ENCODE measurements at places on chromosomes 6 and 20. TPM values are rescaled to one million over a fixed set of nuclear protein-coding genes. Genes with fewer than 3 reads are reported as not detected.
A peak's percentile ranks its signal among the peaks of the same experiment; 100 is the strongest.

The MMP24 gene
- 0.35 TPM for total RNA-seq

The ADTRP gene
- total RNA-seq = not detected

The MYLK2 gene
- total RNA-seq = 0.35 TPM

The FLRT3 gene
- 0.22 TPM for total RNA-seq

The DUSP15 gene
- 2.9 TPM for total RNA-seq

DNA sequence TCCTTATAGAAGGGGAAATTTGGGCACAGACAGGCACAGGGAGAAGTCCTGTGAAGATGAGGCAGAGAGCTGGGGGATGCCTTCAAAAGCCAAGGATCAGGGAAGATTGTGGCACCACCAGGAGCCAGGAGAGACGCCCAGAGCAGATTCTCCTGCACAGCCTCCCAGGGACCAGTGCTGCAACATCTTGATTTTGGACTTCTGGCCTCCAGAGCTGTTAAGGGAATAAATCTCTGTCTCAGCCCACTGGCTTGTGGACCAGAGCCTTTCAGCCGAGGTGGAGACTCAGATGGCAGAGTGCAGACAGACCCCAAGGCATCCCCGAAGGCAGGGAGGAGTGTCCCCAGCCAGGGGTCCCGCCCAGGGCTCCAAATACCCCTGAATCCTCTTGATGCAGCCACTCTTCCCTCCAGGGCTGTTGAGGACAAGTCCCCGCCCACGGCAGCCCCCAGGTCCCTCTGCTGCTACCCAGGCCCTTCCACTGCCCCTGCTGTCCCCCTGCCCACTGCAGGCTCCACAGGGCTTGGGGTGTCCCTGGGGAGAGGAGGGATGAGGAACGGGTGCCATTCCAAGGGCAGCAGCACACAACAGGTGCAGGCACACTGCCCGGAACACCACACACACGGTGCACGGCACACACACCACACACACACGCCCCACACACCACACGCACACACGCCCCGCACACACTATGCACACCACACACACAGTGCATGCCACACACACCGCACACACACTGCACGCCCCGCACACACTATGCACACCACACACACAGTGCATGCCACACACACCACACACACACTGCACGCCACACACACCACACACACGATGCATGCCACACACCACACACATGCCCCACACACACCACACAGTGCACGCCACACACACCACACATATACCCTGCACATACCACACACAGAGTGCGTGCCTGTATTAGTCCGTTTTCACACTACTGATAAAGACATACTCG is 311.4 kb downstream of the TAF4 start:
- peak; percentile 64 for DNase-seq

- DNase-seq = no peak
These were observed 294.6 kb downstream of the CDH4 start for GRCh38 chr20:61546641-61547040.

DNA sequence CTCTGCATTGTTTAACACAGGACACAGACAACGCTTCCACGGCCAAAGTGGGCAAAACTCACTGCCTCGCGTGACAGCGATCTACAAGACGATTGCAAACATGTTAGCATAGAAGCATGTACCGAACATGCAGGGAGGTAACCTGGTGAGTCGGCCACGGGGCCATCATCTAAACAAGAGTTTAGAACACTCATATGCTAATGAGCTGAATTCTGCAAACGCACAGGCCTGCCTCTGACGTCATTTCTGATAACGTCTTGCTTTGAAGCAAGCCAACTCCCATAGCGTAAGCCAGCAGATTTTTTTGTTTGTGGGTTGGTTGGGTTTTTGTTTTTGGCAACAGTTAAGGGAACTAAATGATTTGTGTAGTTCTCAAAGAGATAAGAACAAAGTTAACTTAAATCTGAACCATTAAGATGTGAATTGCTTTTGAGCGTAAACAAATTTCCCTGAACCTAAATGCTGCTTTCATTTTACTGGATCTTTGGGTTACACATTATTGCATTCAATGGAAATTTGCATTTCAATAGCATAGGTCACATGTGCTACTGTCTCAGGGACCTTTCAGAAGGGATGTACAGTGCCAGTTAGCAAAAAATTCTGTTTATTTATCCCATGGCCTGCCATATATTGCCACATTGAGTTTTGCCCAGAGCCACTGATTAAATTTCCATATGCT is 184.5 kb upstream of the PDE10A start:
- no peak for DNase-seq

GRCh38 chr20:44754554-44754953 is 8.9 kb downstream of the KCNK15 start:
- no peak for DNase-seq

- DNase-seq = no peak
These were observed 51.2 kb upstream of the FRMD1 start for GRCh38 chr6:168130168-168130696.

DNA sequence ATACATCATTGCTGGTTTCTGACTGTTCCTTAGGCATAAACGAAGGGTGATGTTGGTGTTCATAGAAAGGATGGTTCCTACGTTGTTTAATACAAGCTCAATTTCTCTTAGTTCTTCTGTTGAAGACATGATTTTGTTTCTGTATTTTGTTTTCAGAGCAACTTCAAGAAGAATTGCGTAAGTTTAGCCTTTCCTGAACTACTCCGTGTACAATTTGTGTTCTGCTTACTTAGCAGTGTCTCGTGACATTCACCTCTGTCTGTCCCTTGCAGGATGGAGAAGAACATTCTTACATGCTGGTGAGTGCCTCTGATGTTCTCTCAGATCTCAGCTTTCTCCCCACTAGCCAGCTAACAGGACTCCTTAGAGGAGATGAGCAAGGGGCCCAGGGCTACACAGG is 7.6 kb downstream of the BTN2A2 start:
- DNase-seq = no peak

DNA sequence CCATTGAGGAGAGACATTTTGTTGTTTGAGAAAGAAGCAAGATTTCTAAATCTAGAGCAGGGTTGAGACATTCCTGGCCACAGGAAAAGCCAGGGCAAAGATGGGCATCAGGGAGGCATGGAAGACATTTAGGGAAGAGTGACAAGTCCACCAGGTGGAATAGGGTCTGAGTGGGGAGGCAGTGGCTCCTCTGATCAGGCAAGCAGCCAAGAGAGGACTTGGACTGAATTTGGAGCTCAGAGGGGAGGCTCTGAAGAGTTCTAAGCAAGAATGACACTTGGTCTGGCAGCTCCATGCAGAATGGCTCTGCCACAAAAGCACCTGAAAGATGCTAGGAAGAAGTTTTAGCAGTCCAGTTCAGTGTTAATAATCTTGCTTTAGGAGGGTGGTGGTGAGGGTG is 120.8 kb downstream of the FYN start:
- no peak for DNase-seq

DNA sequence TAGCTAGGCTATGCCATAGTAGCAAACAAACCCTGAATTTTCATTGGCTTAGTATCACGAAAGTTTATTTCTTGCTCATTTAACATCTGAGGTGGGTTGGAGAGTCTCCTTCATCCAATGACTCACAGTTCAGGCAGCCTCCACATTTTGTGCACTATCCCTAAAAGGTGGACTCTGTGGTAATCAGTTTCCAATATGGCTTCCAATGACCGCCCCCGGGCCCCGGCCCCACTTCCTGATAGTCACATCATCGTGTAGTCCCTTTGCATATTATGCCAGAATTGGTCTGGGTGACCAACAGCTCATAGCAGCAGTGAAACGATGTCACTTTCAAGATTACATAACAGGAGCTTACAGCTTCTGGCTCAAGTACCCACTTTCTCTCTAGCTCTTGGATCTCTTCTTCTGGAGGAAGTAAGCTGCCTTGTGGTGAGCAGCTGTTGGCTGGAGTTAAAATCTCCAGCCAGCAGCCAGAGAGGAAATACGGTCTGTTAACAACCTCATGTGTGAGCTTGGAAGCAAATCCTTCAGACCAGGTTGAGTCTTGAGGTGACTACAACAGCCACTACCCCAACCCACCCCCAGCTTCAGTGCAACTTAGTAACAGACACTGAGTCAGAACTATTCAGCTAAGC is 7.8 kb downstream of the HCRTR2 start:
- DNase-seq = no peak

DNA sequence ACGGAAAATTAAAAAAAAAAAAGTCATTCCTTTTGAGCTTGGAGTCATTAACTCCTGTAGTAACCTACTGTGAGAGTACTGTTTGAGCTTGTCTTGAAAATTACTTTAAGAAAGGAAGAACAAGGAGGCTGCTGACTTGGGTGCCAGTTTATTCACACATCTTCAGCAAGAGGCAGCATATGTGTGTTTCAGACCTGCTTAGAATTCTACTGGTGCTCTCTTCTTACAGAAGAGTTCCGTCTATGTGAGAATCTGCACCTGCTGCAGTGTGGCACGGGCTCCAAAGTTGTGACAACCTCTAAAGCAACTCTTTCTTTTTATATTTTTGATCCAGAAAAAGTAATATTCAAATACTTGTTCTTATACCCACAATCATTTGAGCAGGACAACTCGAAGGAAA is 117.4 kb upstream of the SOX4 start:
- DNase-seq = no peak

- no peak for DNase-seq
These were observed 647.9 kb upstream of the AGPAT4 start for GRCh38 chr6:161921602-161922395.

GRCh38 chr6:16305246-16305725 is 66.9 kb downstream of the GMPR start:
- DNase-seq = no peak

DNA sequence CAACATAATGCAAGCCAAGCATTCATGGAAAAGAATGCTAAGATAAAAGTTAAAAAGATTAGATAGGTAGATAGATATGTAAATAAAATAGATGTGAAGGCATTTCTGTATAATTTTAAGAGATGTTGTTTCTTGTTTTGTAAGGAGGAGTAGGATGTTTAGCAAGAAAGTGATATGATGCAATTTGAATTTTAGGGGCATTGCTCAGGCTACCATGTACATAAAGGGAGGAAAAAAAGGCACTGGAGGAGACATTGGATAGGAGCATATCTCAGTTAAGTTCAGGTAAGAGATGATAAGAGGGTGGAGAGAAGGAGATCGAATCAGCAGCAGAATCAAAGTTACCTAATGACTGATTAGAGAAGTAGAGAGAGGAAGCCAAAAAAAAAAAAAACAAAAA is 194.7 kb downstream of the TENT5A start:
- DNase-seq = no peak

DNA sequence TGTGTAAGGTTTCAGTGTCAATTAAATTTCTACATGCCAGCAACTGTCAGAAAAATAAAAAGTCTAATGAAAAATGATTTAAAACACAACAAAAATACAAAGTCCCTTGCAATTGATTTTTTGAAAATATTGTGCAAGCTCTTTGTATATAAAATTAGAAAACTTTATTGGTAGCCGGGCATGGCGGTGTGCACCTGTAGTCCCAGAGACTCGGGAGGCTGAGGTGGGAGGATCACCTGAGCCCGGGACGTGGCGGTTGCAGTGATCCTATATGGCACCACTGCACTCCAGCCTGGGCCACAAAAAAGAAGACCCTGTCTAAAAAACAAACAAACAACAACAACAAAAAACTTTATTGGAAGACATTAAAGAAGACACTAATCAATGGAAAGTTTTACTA is 6.0 kb upstream of the OVOL2 start:
- DNase-seq = no peak

GRCh38 chr20:48294942-48295341 is 509.7 kb upstream of the SULF2 start:
- DNase-seq = no peak

DNA sequence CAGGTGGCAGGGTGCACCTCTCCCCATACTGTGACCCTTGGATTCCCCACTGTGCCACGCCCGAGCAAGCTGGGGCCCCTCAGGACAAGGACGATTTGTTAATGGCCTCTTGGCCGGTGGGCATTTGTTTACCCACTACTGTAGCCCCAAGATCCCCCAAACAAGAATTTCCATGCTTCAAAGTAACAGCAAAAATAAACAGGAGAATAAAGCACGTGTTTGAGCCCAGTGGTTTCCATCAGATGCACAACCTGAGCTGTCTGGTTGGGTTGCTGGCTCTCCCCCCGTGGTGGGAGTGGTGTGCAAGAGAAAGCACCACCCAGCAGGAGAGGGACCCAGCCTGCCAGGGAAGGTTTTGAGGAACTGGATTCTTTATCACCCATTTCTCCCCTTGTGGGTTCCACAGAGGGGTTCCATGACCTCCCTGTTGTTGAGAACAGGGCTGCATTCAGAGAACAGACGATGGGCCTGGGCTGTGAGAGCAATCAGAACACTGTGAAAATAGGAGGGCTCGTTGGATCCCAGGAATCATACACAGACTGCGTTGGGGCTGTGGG is 4.8 kb downstream of the CD93 start:
- no peak for DNase-seq

DNA sequence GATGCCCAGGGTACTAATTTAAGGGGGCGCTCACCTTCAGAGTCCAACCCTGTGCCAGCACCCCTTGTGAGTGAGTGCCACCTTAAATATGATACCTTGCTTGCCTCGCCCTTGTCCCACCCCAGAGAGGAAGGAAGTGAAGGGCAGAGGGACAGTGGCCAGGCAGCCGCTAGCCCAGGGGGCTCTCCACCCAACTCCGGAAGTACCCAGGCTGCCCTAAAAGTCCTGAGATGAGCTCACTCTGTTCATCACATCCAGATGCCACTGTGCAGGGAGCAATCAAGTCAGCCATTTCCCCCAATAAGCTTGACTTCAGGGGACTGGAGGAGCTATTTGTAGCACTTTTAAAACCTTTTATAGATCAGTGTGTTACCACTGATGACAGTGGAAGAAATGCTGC is 25.0 kb upstream of the STX16 start:
- DNase-seq = no peak

DNA sequence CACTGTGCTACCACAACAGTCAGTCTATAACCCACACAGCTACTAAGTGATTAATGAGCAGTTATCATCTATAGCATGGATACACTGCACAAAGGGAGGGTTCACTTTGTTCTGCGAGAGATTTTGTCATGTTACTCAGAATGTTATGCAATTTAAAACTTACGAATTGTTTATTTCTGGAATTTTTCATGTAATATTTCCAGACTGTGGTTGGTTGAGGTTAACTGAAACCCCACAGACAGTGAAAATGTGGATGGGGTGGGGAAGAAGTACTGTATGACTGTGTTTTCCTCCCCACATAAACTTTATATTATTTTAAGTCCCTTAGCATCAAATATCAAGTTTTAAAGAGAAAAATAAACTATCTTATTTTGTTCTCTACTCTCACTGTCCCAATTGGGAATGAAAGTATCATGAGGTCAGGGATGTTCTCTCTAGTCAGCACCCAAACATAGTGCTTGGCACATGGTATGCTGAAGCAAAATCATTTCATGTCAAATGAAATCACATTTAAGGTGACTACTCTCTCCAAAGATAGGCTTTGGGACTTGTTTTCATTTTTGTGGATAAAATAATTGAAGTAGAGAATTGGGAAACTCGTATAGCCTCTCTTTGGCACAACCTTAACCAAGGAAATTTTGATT is 25.4 kb downstream of the DOP1A start:
- no peak for DNase-seq

DNA sequence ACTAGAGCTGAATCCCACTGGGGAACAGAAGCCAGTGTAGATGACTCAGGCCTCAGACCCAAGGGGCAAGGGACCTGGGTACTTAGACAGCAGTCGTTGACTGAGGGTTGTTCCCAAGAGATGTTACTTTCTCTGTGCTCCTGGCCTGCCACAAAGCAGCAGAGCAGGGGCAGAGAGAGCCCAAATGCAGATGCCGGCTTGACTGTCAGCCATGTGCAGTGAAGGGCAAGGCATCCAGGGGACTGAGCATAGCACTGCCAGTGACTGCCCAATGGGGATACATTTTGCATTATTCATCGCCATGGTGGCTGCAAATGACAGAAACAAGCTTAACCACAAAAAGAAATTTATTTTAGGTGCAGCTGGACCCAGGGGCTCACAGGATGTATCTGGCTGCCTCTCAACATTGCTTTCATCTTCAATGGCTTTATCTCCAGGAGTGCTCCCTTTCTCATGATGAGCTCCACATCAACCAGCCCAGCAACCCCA is 7.6 kb upstream of the TP53RK start:
- DNase-seq = no peak

Measured in Right ventricle myocardium inferior (tissue), 1 donor.